Stomach (tissue), 19 donors: ENCODE measurements at places on chromosomes 2 and 18.

- no peaks in the 10 kb centered on the region for H3K36me3 ChIP-seq
- peak within 1 kb of the TSS; percentile 71 for H3K4me3 ChIP-seq
- peak; percentile 85 for DNase-seq
These were observed at the start of the genes KATNAL2 and PIAS2 for GRCh38 chr18:46917108-46917802. Gene KATNAL2 (plus strand): TSS chr18:46917602. CDS start chr18:46946873, 29,271 bp downstream. Gene PIAS2 (minus strand): TSS chr18:46917507. CDS start chr18:46917345, 162 bp downstream.

- H3K27me3 ChIP-seq: no peaks in the 10 kb centered on the region
- H3K27ac ChIP-seq: no peak overlapping the region
- H3K36me3 ChIP-seq: no peaks in the 10 kb centered on the region
- DNase-seq: no peak
- no peak overlapping the region for H3K4me3 ChIP-seq
These were observed 11.2 kb upstream of the PAIP2B start for GRCh38 chr2:71238089-71238488.

- peak; percentile 5 for DNase-seq
- no peak overlapping the region for H3K4me3 ChIP-seq
- no peak overlapping the region for H3K27ac ChIP-seq
- H3K27me3 ChIP-seq: no peaks in the 10 kb centered on the region
These were observed 4.5 kb downstream of the DYTN start for GRCh38 chr2:206713746-206714145.

GRCh38 chr18:7322817-7323485 is 92.1 kb downstream of the LRRC30 start:
- no peaks in the 10 kb centered on the region for H3K27me3 ChIP-seq
- no peak for DNase-seq
- H3K27ac ChIP-seq: no peak overlapping the region
- no peaks in the 10 kb centered on the region for H3K4me1 ChIP-seq
- H3K4me3 ChIP-seq: no peak overlapping the region
- H3K36me3 ChIP-seq: no peaks in the 10 kb centered on the region

DNA sequence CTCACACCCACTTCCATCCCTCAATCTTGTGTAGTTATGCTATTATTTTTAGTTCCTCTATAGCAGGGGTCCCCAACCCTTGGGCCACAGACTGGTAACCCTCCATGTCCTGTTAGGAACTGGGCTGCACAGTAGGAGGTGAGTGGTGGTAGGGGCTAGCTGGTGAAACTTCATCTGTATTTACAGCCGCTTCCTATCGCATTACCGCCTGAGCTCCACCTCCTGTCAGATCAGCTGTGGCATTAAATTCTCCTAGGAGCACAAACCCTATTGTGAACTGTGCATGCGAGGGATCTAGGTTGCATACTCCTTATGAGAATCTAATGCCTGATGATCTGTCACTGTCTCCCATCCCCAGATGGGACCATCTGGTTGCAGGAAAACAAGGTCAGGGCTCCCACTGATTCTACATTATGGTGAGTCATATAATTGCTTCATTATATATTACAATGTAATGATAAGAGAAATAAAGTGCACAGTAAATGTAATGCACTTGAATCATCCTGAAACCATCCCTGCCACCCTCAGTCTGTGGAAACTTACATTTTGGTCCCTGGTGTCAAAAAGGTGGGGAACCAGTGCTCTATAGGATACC is 1.6 kb upstream of the RAB11FIP5 start:
- H3K27ac ChIP-seq: no peak overlapping the region
- no peaks in the 10 kb centered on the region for H3K36me3 ChIP-seq
- no peak for DNase-seq
- H3K4me1 ChIP-seq: peaks cover 34% of the 10 kb centered on the region

GRCh38 chr2:233426619-233427342 is 72.5 kb downstream of the DGKD start:
- no peaks in the 10 kb centered on the region for H3K27me3 ChIP-seq
- no peaks in the 10 kb centered on the region for H3K36me3 ChIP-seq
- no peak overlapping the region for H3K4me3 ChIP-seq
- H3K27ac ChIP-seq: peak overlapping the region; percentile 90
- H3K4me1 ChIP-seq: peaks cover 84% of the 10 kb centered on the region
- no peak for DNase-seq

- H3K4me3 ChIP-seq: no peak overlapping the region
- no peak for DNase-seq
- no peaks in the 10 kb centered on the region for H3K4me1 ChIP-seq
- H3K36me3 ChIP-seq: no peaks in the 10 kb centered on the region
These were observed 217.5 kb downstream of the TRIB2 start for GRCh38 chr2:12934146-12934756.

GRCh38 chr2:9158786-9159779 is 47.5 kb upstream of the ASAP2 start:
- H3K36me3 ChIP-seq: no peaks in the 10 kb centered on the region
- H3K4me3 ChIP-seq: no peak overlapping the region
- no peak overlapping the region for H3K27ac ChIP-seq
- no peaks in the 10 kb centered on the region for H3K27me3 ChIP-seq

GRCh38 chr18:51266773-51267172 is 69.3 kb upstream of the MEX3C start:
- no peaks in the 10 kb centered on the region for H3K27me3 ChIP-seq
- DNase-seq: no peak
- H3K36me3 ChIP-seq: no peaks in the 10 kb centered on the region
- no peak overlapping the region for H3K4me3 ChIP-seq
- H3K4me1 ChIP-seq: no peaks in the 10 kb centered on the region

DNA sequence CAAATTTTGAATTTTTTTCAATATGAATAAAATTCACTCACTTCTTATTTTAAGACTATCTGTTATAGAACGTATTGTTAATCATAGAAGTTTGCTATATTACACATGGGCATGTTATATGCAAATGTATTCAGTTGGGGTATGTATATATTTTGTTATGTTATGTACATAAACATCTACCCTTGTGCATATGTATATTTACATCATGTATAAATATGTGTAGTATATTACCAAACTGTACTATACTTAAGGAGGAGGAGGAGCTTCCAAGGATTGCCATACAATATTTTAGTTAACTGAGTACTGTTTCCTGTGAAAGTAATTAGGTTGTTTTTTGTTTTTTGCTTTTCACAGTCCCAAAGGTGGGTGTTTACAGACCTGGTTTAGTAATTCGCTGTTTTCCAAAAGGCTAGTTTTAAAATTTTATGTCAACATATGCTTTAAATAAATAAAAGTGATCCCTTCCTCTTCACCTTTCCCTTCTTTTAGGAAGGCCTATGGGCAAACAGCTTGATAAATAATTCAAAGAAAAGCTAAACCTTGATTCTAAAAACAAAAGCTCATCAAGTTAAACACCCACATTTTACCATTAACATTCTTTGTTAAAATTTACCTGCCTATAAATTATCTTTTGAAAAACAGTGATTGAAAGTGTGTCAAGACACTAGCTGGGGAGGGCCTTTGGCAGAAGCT is 12.9 kb upstream of the POU3F3 start:
- H3K4me1 ChIP-seq: peaks cover 35% of the 10 kb centered on the region
- no peak overlapping the region for H3K4me3 ChIP-seq
- peaks cover 48% of the 10 kb centered on the region for H3K27me3 ChIP-seq
- DNase-seq: no peak
- H3K36me3 ChIP-seq: no peaks in the 10 kb centered on the region

- no peaks in the 10 kb centered on the region for H3K36me3 ChIP-seq
- H3K4me3 ChIP-seq: no peak overlapping the region
- H3K27ac ChIP-seq: no peak overlapping the region
- no peak for DNase-seq
- peaks cover 19% of the 10 kb centered on the region for H3K4me1 ChIP-seq
These were observed 124.9 kb upstream of the SMAD2 start for GRCh38 chr18:48055351-48055750.

- no peaks in the 10 kb centered on the region for H3K27me3 ChIP-seq
- no peak overlapping the region for H3K4me3 ChIP-seq
- H3K4me1 ChIP-seq: no peaks in the 10 kb centered on the region
- no peak for DNase-seq
- no peaks in the 10 kb centered on the region for H3K36me3 ChIP-seq
- no peak overlapping the region for H3K27ac ChIP-seq
These were observed 279.4 kb downstream of the CCDC178 start for GRCh38 chr18:33161131-33161530.

DNA sequence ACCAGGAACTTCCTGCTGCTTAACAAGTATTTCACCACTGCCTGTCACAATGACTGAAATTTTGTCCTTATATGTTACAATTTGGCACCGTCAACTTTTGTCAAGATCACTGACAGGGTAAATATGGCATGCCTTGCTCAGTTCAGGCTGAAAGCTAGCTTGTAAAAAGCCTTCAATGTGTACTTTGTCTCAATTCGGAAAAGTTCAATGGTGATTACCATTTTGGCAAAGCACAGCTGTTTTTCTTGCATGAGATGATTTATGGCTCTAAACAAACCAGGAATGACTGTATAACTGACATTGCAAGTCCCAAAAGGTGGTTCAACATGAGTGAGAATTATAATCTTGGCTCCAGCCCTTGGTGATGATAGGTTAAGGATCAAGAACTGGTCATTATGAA is 1255.2 kb downstream of the CNTNAP5 start:
- H3K36me3 ChIP-seq: no peaks in the 10 kb centered on the region
- H3K27ac ChIP-seq: no peak overlapping the region
- peak; percentile 1 for DNase-seq
- no peak overlapping the region for H3K4me3 ChIP-seq
- no peaks in the 10 kb centered on the region for H3K27me3 ChIP-seq
